KG1 (cell line): ENCODE measurements at places on chromosomes 11 and 22.

DNA sequence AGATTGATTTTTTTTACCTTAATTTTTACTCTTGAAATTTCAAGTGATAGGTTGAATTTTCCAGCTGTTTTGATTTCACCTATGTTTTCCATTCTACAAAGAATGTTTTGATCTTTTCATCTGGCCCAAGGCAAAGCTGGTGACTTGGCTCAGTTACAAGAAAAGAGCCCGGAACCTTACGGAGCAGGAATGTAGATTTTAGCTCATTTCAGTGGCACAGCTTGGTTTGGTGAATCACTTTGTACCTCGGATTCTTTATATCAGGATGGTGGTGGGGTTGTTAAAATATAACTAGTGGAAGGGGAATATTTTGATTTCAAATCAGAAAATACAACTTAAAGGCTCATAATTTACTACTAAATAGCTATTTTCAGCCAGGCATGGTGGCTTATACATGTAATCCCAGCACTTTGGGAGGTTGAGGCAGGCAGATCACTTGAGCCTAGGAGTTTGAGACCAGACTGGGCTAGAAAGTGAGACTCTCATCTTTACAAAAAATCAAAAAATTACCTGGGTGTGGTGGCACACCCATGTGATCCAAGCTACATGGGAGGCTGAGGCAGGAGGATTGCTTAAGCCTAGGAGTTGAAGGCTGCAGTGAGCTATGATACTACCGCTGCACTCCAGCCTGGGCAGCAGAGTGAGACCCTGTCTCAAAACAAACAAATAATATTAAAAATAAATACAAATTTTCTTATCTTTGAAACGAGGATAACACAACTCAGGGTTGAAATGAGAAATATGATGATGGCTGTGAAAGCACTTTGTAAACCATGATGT is 9.4 kb upstream of the GRIK4 start:
- no peak for DNase-seq

DNA sequence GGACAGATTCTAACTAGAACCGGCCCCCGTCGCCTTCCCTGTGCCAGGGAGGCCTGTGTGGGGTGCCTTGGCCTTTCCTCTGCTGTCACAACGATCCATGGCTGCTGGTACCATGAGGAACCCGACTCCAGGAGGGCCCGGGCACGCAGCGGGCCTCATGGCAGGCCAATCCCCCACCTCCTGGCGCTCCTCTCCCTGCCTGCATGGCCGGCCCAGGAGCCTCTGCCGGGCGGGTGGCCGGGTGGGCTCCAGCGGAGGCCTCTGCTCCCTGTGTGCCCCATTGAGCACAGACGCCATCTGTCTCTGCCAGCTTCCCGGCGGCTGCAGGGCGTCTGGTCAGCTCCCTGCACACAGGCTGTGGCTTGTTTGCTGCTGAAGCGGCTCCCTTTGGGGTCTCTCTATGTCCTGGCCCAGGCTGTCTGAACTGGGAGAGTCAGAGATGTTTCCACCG is 86.5 kb downstream of the MYEOV start:
- no peak for DNase-seq

- no peak for DNase-seq
Observed at GRCh38 chr11:57196596-57196995, 14.8 kb downstream of the LRRC55 start.

- DNase-seq, result no peak
Observed at GRCh38 chr11:108370990-108371389, 96.3 kb downstream of the C11orf65 start.

- DNase-seq, result peak; percentile 21
Observed at GRCh38 chr11:108117746-108118371, 3.5 kb upstream of the ACAT1 start.

GRCh38 chr11:35146711-35147110 is 7.7 kb downstream of the CD44 start:
- no peak for DNase-seq

DNA sequence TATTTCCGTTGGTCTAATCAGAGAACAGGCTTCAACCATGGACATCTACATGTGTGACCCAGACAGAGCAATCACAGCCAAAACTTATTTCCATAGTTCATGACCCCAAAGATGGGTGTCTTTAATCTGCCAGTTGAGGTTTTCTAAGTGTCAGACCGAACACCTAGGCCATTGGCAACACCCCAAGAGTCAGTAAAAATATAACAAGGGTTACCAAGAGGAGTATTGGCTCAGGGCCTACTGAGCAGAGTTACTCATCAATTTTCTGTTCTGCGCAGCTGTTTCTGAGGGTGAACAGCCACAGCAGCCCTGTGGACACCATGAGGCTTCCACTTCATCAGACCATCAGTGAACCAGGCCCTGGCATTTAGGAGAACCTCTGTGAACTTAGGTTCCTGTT is 18.8 kb downstream of the GUCD1 start:
- DNase-seq, result no peak

DNA sequence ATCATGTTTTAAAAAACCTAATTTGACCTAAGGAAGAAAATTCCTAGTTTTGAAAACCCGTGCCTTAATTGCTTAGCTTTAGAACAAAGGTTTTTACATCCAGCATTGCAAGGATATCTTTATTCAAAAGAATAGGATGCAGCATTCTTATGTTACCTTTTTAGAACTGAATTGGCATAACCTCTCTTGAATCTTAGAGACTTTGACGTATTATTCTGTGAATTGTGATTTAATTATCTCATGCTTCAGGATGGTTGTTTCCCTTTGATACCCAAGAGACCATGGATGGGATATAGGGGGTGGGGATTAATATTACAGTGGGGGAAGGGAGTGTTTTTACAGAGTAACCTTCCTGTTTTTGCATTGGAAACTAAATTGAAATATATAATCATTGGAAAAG is 49.4 kb downstream of the ARHGEF12 start:
- DNase-seq, result no peak

GRCh38 chr11:37505406-37505805 is 907.4 kb upstream of the RAG2 start:
- DNase-seq, result no peak

DNA sequence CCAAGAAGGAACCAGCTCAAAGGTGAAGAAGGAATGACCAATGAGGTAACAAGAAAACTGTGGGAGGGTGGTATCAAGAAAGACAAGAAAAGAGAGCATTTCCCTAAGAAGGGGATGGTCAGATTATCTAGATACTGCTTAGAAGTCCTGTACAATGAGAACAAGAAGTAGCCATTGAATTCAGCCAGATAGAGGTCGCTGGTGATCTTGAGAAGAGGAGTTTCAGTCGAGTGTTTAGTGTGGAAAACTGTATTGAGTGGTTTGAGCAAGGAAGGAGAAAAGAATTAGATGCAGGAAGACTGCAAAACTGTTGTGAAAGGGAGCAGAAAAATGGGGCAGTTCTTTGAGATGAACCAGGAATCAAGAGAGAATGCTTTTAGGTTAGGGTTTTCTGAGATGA is 74.6 kb upstream of the FAT3 start:
- DNase-seq, result no peak

DNA sequence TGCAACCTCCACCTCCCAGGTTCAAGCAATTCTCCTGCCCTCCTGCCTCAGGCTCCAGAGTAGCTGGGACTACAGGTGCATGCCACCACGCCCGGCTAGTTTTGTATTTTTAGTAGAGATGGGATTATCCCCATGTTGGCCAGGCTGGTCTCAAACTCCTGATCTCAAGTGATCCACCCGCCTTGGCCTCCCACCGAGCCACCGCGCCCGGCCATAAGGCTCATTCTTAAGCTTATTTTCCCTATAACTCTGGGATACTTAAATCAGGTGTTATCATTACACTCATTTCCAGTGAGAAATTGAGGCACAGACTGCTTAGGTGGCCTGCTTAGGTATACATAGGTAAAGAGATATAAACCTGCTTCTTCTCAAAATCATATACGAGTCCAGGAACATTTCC is 188.3 kb upstream of the MTNR1B start:
- no peak for DNase-seq

GRCh38 chr11:82682003-82682751 is 51.5 kb downstream of the FAM181B start:
- peak; percentile 63 for DNase-seq

GRCh38 chr11:31986201-31986889 is 104.5 kb upstream of the RCN1 start:
- no peak for DNase-seq
